Stimulated activated CD4-positive, alpha-beta T cell treated with anti-CD3 and anti-CD28 coated beads, Interleukin-15, amount 100 ng/mL, for 48 hours (primary cell): ENCODE measurements at places on chromosomes 12 and 14.

DNA sequence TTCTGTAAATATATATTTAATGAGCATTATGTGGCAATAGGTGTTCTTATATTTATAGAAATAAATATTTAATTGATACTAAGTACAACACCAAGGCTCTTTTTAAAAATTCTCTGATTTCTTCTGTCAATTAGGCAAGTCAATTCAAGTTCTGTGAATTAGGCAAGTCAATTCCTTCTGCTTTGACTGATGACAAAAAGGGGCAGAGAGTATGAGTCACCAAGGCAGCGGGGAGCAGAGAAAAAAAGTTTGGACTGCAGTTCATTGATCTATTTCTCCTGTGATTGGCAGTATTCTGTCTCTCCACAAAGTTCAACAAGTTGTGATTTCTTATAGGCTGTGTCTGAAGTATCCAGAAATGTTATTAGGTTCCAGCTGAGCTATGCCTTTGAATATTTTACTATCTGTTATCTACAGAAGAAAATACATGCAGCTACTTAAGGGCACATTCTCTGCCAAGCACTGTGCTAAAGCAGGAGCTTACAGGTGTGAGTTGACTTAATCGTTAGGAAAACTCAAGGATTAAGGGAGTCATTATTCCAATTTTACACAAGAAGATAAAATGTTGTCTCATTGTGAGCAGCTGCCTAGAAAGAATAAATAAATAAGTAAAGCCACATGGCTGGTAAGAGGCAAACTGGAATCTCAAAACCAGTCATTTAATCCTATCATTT is 206.4 kb upstream of the ALG10B start:
- no peak for DNase-seq

DNA sequence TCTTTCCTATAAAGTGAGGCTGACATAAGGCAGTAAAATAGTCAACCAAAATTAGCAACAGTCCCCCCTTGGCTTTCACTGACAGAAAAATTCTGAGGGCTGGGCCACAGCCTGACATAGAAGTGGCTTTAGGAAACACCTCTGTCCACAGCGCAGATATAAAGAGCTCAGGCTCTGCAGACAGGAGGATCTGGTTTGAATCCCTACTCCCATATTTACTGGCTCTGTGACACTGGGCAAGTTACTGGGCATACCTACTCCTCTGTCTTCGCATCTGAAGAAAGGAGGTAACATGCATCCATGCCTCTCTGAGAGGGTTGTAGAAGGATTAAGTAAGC is 95.3 kb downstream of the STXBP6 start:
- DNase-seq = no peak

- no peak for DNase-seq
Measured at GRCh38 chr12:71652656-71653055, 11.0 kb downstream of the ZFC3H1 start.

GRCh38 chr14:51979088-51979709 is 10.1 kb upstream of the RTRAF start:
- peak; percentile 62 for DNase-seq

DNA sequence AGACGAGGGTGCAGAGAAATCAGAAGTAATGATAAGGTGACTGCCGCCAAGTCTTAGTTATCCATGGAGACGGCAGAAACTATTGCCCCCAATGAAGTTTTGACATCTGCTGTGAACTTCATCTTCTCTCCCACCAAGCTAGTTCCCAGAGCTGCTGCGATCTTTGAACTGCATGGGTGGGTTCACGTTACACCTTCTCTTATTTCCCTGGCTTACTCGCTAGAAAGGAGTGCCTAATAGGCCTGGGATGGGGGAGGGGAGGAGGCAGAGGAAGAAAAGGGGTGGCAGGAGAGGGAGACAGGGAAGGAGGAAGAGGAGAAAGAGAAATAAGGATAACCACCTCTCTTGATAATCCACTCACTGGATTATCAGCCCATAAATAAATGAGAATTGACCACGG is 157.1 kb downstream of the NTF3 start:
- no peak for DNase-seq

DNA sequence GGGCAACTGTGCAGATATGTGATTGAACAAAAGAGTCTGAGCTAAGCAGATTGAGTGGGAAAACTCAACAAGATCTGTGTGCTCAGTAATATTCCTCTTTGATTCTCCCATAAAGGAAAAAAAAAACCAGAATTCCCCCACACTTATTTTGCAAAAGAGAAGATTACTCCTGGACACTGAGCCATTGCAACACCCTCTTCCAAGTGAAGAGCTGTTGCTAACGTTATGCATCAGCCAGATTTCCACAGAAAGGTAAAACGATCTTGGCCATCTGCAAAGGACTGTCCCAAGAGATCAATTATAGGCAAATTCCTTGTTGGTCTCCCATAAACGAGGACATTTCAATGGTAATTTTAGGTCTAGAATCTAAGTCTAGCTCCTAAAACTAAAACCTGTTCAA is 587.7 kb downstream of the C12orf50 start:
- no peak for DNase-seq

DNA sequence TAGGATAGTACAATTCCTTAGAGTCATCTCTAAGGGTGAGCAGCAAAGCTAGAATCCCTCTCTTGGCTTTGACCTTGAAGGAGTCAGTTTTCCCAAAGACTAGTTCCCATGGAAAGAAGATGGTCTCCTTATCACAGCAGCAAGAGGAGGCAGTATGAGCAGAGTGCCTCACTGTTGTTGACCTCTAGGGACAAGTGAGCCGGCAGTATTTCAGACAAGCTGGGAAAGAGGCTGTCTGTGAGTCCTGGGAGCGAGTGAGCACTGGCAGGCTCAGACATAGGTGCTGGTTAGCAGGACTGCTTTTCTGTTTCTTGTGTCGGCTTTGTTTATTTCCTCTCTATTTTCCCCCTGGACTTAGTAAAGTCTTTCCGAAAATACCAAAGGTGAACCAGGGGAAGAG is 60.7 kb downstream of the NTF3 start:
- DNase-seq = no peak

DNA sequence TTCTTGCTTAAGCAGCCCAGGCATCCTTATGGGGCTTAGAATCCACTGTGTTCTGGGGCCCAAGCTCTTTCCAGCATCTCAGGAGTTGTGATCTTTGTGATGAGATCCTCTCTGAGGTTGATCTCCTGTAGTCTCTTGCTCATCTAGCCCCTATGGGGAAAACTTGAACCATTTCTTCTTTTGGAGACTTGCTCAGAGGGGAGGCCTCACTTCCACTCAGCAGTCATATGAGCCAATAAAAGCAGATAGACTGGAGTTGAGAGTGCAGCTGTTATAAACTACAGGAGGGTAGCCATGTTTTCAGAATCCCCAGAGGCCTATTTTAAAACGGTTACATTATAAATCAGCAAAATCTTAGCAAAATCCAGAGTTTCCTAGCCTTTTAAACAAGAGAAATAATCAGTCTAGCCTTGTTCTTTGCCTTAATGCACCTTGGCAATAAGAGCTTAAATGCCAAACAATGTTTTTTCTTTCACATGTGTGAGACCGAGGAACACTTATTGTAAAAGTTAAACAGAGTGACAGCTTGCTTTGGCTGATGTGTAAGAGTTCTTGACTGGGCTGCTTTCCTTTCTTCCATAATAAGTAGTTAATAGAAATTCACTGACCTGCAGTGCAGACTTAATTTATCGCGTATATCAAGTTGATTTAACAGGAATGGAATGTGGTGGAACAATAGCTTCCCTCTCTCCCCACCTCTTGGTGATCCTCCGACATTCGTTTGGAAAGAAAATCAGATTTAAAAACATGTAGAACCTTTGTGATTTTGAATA is 168.3 kb downstream of the NEDD1 start:
- no peak for DNase-seq

DNA sequence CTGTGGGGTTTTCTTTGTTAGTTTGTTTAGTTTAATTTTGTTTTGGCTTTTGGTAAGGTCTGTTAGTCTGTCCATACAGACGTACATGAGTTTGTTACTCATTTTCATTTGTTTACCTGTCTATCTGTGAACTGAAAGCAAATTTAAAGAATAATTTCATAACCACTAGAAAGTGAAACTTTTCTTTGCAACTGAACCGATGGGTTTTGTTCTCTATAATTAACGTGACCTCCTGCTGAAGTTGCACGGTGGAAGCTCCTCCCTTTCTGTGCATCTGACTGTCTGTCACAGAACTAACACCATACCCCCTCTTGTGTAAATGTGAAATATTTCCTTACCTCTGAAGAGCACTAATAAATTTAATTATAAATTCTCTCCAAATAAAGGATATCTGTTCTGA is 595.5 kb downstream of the GALC start:
- DNase-seq = no peak

- DNase-seq = no peak
Measured at GRCh38 chr12:42099433-42099832, 45.2 kb downstream of the GXYLT1 start.

DNA sequence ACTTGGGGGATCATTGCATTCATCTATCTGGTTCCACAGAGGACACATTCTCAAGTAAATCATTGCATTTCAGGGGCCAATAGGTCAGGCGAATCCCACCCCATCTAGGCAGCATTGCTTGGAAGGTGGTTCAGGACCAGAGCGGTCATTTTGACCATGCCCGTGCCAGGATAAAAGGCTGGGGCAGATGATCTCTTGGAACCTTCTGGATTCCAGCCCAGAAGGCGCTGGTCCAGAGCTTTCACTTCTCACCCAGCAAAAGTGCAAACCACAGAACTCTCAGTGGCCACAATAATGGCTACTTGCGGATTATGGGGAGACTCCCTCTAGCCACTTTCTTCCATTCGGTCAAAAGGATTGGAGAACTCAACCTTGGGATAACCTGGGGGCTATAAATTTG is 595 bp upstream of the KRT85 start:
- DNase-seq = no peak

DNA sequence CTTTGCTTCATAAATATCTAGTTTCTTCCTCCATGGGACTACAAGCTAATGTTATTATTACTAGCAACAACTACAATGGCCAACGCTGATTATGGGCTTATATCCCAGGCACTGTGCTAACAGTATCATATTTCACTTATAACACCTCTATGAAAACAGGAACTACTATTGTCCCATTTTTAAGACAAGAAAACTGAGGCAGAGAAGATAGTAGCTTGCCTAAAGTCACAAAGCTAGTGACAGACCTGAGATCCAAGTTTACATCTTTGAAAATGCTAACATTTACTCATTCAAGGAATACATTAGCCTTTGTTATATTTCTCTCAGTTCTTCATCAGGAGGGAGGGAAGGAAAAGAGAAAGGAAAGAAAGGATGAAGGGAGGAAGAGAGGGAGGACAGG is 32.8 kb downstream of the GIT2 start:
- no peak for DNase-seq
